ENCODE measurements at places on chromosomes 11 and 22.

GRCh38 chr11:1992111-1992510 lies 5.5 kb downstream of the H19 start:
- DNase-seq: no peak

DNA sequence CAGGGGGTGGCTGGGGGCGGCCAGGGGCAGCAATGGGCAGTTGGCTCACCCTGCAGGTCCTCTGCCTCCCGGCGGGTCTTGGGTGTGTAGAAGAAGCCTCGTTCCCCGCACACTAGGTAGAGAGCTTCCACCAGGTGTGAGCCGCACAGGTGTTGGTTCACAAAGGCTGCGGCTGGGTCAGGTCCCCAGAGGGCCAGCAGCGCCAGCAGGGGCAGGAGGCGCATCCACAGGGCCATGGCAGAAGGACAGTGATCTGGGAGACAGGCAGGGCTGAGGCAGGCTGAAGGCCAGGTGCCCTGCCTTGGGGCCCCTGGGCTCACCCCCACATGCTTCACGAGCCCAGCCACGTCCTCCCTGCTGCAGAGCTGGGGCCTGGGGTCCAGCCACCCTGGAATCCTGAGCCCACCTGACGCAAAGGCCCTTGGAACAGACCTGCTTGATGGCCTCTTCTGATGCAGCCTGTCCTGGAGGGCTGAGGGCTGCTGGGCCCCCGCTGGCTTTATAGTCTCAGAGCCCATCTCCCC lies at the start of gene INS:
Gene INS (minus strand): TSS at position 474 of the 524 bp plus-strand sequence. CDS start 238 bp downstream, at position 236.
- no peak for DNase-seq

GRCh38 chr11:117816846-117817367 lies 7.6 kb downstream of the FXYD2 start:
- no peak for DNase-seq

- DNase-seq: no peak
These were observed 39.4 kb downstream of the PC start for GRCh38 chr11:66918741-66919140.

GRCh38 chr11:35424157-35424940 lies 5.0 kb upstream of the SLC1A2 start:
- DNase-seq: no peak

GRCh38 chr11:116990061-116990473 lies 108.2 kb downstream of the SIK3 start:
- no peak for DNase-seq

GRCh38 chr11:79080551-79080950 lies 360.3 kb downstream of the TENM4 start:
- DNase-seq: no peak

GRCh38 chr11:72583616-72584292 lies 90.5 kb downstream of the PDE2A start:
- DNase-seq: no peak

GRCh38 chr11:29173660-29174062 lies 843.2 kb downstream of the KCNA4 start:
- no peak for DNase-seq

GRCh38 chr11:106761240-106761639 lies 257.0 kb downstream of the GUCY1A2 start:
- DNase-seq: no peak

- DNase-seq: no peak
These were observed 41.9 kb downstream of the BID start for GRCh38 chr22:17732251-17732854.

Measured in renal pelvis (tissue), 12 donors.